ENCODE measurements at places on chromosomes 5 and 9.

GRCh38 chr5:119287547-119288111 is 68.2 kb upstream of the TNFAIP8 start:
- no peak for DNase-seq

DNA sequence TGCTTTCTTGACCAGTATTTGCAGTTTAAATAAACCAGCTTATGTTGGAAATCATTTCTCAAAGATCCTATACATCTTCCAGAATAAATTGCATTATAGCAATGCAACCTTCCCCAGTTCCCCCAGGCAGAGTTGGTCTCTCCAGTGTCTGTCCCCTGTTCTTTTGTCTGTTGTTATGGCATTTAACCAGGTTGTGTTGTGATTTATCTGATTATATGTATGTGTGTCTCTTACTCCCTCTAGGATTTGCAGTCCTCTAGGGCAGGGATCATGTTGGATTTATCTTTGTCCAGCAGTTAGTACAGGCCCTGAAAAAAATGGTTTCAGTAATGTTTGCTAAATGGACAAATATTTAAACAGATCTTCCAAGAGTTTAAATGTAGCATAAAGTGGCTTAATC is 17.3 kb downstream of the GARNL3 start:
- DNase-seq, result no peak

DNA sequence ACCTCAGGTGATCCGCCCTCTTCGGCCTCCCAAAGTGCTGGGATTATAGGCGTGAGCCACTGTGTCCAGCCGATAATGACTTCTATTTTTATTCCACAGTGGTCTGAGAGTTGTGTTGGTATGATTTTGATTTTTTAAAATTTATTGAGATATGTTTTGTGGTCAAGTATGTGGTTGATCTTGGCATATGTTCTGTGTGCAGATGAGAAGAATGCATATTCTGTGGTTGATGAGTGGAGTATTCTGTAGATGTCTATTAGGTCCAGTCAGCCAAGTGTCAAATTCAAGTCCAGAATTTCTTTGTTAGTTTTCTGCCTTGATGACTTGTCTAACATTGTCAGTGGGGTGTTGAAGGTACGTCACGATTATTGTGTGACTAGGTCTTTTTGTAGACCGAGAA is 338.2 kb upstream of the TARS1 start:
- no peak for DNase-seq

DNA sequence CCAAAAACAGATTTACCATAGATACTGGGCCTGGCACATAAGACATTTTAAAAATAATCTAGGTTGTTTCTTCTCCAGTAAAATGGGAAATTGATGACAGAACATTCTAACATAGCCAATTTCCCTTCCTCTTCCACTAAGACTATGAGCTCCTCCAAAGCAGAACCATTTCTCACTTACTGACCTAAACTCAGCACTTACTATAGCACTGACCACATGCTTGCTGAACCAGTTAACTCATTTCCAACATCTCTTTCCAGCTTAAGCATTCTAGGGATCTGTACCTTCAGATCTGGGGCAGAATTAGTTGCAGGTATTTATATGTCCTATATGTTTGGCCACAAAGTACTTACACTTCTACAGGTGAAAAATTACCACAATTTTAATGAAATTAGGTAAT is 58.9 kb downstream of the TTC39B start:
- no peak for DNase-seq

GRCh38 chr5:112479418-112479817 is 60.3 kb upstream of the EPB41L4A start:
- DNase-seq, result no peak

DNA sequence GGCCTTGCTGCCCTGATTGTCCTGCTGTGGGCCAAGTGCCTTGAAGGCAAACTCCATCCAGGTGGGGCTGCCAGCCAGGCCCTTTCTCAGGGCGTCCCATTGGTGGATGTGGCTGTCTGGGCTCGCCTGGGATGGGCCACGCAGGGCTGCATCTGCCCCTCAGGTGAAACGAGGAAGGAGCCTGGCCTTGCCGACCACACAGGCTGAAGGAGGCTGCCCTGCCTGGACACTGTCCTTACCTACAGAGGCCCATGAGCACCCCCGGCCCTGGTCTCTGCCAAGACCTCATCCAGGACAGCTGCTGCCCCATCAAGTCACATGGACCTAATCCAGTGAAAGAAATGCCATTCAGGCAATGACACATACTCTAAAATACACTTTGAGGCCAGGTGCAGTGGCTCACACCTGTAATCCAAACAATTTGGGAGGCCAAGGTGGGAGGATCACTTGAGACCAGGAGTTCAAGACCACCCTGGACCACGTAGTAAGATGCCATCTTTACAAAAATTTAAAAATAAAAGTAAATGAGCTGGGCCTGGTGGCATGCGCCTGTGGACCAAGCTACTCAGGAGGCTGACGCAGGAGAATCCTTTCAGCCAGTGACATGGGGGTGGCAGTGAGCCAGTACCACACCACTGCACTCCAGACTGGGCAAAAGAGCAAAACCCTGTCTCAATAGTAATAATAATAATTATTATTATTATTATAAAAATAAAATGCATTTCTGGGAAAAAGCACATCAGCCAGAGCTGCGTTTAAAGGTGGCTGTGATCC is 33.9 kb downstream of the PNPLA7 start:
- DNase-seq, result no peak

DNA sequence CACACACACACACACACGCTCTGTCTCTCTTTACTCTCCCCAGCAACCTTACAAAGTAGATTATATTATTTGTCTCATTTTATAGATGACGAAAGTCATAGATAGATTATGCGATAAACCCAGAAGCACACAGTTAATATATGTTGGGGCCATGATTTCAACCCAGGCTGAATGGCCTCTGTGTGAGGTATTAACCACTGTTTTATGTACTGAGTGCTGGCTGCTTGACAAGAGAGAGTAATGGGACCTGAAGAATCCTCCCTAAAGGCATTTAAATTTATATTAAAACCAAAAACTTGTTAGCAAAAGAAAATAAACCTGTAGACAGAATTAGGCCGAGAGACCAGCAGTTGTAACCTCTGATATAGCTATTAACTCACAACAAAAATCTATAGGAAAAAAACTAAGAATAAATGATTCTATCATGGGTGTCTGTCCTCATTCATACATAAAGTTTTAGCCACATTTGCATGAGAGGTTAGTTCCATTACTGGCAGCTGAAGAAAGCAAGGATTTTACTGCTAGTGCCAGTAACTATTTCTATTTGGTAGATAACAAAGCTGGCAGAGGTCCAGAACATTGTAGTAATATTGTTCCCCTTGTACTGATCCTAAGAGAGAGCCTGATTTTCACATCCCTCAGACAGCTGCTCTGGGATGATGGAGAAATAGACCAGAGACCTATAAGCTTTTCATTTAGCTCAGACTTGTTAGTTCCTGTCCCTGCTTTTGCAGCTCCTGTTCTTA is 250.9 kb downstream of the ADGRV1 start:
- no peak for DNase-seq

GRCh38 chr9:5843794-5844471 is 11.0 kb upstream of the ERMP1 start:
- no peak for DNase-seq

DNA sequence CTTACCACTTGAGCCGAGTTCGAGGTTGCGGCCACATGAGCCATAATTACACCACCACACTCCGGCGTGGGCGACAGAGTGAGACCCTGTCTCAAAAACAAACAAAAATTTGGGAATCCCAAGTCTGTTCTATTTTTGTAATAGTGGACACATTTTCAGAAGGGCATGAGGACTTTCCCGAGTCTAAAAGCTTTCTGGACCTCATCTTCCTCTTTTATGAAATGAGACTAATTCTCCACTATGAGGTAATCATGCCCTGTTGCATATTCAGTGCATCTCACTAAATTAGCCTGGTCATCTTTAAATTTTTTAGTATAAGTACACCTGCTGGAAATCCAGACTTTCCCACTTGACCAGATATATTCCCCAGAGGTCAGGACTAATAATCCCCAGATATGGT is 55.7 kb downstream of the GGTA1 start:
- DNase-seq, result no peak

GRCh38 chr5:10874541-10874940 is 113.5 kb upstream of the DAP start:
- no peak for DNase-seq

GRCh38 chr5:178449163-178450070 is 140.8 kb downstream of the COL23A1 start:
- no peak for DNase-seq

DNA sequence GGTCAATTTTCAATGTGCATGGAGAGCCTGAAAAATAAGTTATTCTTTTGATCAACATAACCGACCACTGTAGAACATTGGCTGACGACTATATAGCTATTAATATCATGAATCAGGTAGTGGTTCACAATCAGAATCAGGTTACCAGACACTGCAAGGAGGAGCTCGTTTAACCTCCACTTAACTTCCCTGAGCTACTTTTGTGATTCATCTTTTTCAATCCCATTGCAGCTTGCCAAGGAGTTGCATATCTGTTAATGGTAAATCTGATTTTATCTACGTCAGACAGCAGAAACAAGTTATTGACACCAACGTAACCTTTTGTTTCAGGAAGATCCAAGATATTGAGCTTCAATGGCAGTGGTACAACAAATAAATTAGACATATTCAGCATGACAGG is 2263.8 kb upstream of the ACO1 start:
- DNase-seq, result no peak

DNA sequence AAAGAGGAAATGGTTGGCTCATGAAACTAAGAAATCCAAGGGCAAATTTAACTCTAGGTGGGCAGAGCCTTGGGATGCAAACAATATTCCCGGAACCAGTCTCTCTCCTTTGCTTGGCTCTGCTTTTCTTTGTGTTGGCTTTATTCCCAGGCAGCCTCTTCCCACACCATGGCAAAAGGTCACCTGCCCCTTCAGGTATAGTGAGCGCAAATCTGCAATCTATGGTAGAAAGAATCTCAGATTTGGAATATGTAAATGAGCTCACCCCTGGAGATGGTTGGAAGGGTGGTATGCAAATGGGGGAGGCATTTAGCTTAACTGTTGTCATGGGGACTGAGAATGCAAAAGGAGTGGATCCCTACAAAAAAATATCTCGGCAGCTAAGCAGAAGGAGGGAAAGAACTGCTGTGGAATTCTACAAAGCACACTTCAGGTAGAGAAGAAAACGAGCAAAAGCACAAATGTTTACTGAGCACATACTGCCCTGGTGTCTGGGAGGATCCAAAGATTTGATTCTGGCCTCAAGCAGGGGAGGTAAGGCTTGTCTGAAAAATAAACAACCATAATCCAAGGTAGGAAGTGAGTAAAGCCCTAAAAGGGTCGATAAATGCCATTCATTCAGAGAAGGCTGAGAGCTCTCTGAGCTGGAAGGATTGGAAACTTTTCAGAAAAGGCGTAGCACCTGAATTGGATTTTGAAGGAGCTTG is 139.7 kb downstream of the TLE1 start:
- DNase-seq, result no peak

GRCh38 chr5:93807846-93808245 is 66.4 kb upstream of the POU5F2 start:
- no peak for DNase-seq

Measured in stimulated activated CD4-positive, alpha-beta T cell treated with anti-CD3 and anti-CD28 coated beads, TNF-alpha, amount 100 ng/mL, for 48 hours (primary cell).